Esophagus squamous epithelium (tissue), 5 donors: ENCODE measurements at places on chromosomes 3 and 15.
A peak's percentile ranks its signal among the peaks of the same experiment; 100 is the strongest.

GRCh38 chr3:37577697-37578096 is 284.0 kb upstream of the CTDSPL start:
- H3K4me1 ChIP-seq: no peaks in the 10 kb centered on the region
- H3K27me3 ChIP-seq: no peaks in the 10 kb centered on the region
- H3K36me3 ChIP-seq: no peaks in the 10 kb centered on the region
- DNase-seq: no peak
- no peak overlapping the region for H3K4me3 ChIP-seq

GRCh38 chr3:131596884-131597283 is 94.1 kb upstream of the MRPL3 start:
- H3K4me3 ChIP-seq: no peak overlapping the region
- H3K27me3 ChIP-seq: no peaks in the 10 kb centered on the region
- H3K27ac ChIP-seq: no peak overlapping the region

- no peaks in the 10 kb centered on the region for H3K27me3 ChIP-seq
- DNase-seq: no peak
Observed at GRCh38 chr3:107837895-107838612, 252.8 kb downstream of the CD47 start.

DNA sequence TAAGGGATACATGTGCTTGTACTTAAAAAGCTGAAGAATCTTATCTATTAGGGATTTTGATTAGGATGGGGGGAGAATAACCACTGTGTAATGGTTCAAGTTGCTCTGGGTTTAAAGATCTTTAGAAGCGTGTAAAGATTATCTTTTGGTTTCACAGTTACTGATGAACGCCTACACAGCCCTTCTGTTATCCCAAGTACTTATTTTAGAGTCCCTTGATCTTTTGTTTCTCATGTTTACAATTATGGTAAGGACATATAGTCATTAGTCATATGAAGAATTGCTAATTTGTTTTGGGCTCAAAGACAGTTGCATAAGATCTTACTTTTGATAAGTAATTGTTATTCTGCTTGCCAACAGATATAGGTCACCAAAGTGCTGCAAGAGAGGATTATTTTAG is 160.1 kb downstream of the PLCL2 start:
- no peak overlapping the region for H3K27ac ChIP-seq
- no peaks in the 10 kb centered on the region for H3K27me3 ChIP-seq
- no peak overlapping the region for H3K4me3 ChIP-seq
- no peaks in the 10 kb centered on the region for H3K4me1 ChIP-seq
- no peaks in the 10 kb centered on the region for H3K36me3 ChIP-seq
- DNase-seq: no peak

DNA sequence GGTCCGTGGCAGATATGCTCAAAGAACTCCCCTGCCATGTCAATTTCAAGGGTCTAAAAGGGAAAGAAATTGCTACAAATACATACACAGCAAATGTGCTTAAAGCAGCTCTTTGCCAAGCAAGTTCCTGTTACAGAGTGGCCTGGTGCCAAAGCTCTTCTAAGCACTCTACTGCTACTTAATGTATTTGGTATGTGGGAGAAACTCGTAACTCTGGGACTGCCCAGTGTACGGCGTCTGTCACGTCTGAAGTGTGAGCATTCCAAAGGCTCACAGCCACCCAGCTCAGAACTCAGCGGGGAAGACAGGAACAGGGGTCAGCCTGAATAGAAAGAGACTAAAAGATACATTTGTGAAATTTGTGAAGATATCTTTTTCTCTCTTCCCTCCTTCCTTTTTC is 54.6 kb downstream of the RBMS3 start:
- peak overlapping the region; percentile 72 for H3K27ac ChIP-seq
- no peak for DNase-seq
- H3K4me1 ChIP-seq: peaks cover 9% of the 10 kb centered on the region
- H3K4me3 ChIP-seq: peak overlapping the region; percentile 28
- H3K36me3 ChIP-seq: no peaks in the 10 kb centered on the region
- H3K27me3 ChIP-seq: no peaks in the 10 kb centered on the region

DNA sequence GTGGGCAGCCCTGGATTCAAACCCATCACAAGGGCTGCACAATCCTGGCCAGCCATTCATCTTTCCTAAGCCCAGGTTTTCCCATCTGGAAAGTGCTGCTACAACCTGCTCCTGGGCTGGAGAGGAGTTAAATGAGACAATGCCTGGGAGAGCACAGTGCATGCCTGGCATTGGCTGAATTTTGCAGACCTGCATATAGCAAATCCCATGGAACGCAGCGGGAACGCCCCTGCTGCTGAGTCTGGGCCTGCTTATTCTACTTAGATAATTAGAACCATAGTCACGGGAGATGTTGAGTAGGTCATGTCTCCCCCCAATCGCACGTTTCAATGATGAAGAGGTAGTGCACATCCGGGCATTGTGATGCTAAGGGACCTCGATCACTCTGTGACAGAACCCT is 46.6 kb downstream of the ABTB1 start:
- no peak overlapping the region for H3K4me3 ChIP-seq
- peaks cover 2% of the 10 kb centered on the region for H3K4me1 ChIP-seq

DNA sequence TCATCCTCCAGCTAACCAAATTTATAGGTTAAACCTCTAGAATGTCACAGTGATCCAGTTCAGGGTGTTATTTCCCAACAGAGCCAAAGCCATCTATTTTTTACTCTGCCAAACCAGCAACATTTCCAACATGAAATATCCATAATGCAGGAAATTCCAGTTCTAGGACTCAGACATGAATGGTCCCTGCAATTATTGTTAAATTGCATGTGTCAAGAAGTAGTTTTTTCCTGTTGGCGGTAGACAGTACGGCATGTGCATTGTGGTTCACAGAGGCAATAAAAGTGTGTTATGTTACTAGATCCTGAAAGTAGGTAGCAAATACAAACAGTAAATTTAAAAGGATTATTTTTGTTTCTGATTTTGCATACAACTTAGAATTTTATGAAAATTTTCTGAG is 215.7 kb upstream of the THBS1 start:
- H3K4me3 ChIP-seq: no peak overlapping the region
- no peaks in the 10 kb centered on the region for H3K36me3 ChIP-seq
- H3K27me3 ChIP-seq: no peaks in the 10 kb centered on the region
- no peak overlapping the region for H3K27ac ChIP-seq
- H3K4me1 ChIP-seq: no peaks in the 10 kb centered on the region
- no peak for DNase-seq

GRCh38 chr3:177968891-177969290 is 567.3 kb upstream of the KCNMB2 start:
- H3K4me3 ChIP-seq: no peak overlapping the region
- H3K36me3 ChIP-seq: no peaks in the 10 kb centered on the region
- no peak for DNase-seq
- H3K27ac ChIP-seq: no peak overlapping the region
- H3K4me1 ChIP-seq: no peaks in the 10 kb centered on the region

DNA sequence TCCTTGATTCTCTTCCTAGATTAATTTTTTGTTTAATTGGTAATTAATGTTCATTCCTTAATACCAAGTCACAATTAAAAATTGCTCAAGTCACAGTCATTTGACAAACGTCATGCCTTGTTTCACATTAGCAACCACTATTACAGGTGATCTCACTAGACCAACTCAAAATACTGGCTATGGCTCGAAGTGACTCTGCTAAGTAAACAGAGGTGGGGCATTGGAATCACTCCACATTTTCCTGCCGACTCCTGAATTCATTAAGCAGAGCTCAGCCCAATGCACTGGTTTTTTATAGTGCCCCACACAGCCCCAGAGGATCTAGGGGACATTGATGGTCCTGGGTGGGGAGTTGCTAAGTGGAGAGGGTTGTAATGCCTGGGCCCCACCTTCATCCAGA is 201.2 kb upstream of the NSMCE3 start:
- DNase-seq: no peak
- peak overlapping the region; percentile 70 for H3K27ac ChIP-seq
- no peaks in the 10 kb centered on the region for H3K36me3 ChIP-seq
- peaks cover 17% of the 10 kb centered on the region for H3K4me1 ChIP-seq
- no peaks in the 10 kb centered on the region for H3K27me3 ChIP-seq
- H3K4me3 ChIP-seq: no peak overlapping the region

- H3K27ac ChIP-seq: no peak overlapping the region
- H3K4me1 ChIP-seq: no peaks in the 10 kb centered on the region
- H3K4me3 ChIP-seq: no peak overlapping the region
Observed at GRCh38 chr3:88443066-88443465, 293.3 kb downstream of the C3orf38 start.

DNA sequence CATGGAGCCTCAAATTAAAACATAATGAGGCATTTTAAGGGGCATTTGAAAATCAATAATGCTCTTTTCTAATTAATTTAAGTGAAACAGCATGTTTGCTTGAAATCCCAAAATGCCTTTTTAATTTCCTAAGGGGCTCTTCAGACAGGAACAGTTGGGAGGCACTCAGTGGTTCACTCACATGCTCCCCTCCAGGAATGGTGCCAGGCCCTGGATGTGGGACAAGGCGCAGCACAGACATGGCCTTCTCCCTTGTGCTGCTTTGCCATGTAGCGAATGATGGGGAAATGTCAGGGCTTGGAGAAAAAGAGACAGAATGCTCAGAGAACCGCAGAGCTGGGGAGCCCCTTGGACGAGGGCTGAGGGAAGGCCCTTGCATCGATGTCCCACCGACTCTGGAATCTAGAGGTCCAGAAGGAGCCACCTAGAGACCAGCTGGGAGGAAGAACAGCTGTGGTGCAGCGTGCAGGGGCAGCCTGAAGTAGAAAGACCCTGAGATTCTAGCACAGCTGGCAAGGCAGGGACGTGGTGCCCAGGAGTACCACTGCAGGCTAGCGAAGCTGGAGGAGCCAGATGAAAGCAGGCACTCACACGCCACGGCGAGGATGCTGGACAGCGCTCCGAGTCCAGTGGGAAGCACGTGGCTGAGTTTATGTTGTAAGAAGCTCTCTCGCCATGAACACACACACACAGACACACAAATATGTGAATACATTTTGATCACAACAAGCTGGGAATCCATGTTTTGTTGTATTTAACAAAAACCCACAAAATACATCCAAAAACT is 27.0 kb downstream of the NSMCE3 start:
- no peaks in the 10 kb centered on the region for H3K4me1 ChIP-seq
- no peak overlapping the region for H3K27ac ChIP-seq
- DNase-seq: no peak
- H3K36me3 ChIP-seq: no peaks in the 10 kb centered on the region
- no peaks in the 10 kb centered on the region for H3K27me3 ChIP-seq
